ENCODE measurements at places on chromosomes 11 and 22. TPM values are rescaled to one million over a fixed set of nuclear protein-coding genes. Genes with fewer than 3 reads are reported as not detected.

SSH3 gene
- total RNA-seq, result 23.4 TPM

CLMP gene
- 0.46 TPM for total RNA-seq

RASGRP2 gene
- total RNA-seq, result 2.1 TPM

INS gene
- total RNA-seq, result 13,046 TPM

SUSD2 gene
- 4.0 TPM for total RNA-seq

DGAT2 gene
- total RNA-seq, result 10.2 TPM

KCNA4 gene
- total RNA-seq, result not detected

OR10A2 gene
- total RNA-seq, result not detected

TBX10 gene
- not detected for total RNA-seq

ARHGAP8 gene
- total RNA-seq, result 11.8 TPM

OR10D3 gene
- total RNA-seq, result not detected

DNA sequence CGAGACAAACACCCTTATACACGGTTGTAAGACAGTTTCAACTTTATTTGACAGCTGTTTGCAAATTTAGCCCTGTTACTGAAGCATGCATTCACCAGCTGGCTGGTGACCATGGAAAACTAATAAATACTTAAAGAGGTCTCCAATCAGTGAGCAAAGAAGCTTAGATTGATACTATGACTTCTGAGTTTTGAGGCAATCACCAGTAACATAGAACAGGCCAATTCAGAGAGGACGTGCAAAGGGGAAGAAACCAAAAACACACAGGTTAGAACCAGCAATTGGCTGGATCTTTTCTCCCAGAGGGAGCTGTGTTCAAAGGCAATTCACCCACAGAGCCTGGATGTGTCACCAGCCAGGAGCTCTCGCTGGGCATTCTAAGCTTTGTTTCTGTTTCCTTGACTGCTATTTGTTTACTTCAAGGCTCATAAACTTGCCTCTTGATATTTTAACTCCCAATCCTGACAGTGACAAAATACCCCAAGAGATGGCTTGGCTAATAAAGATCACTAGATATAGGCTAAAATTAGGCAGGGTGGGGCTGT lies 113.6 kb upstream of the MTMR2 start:
- H3K36me3 ChIP-seq, result no peaks in the 10 kb centered on the region
- no peak overlapping the region for H3K4me3 ChIP-seq
- H3K4me1 ChIP-seq, result no peaks in the 10 kb centered on the region
- H3K27ac ChIP-seq, result no peak overlapping the region

DNA sequence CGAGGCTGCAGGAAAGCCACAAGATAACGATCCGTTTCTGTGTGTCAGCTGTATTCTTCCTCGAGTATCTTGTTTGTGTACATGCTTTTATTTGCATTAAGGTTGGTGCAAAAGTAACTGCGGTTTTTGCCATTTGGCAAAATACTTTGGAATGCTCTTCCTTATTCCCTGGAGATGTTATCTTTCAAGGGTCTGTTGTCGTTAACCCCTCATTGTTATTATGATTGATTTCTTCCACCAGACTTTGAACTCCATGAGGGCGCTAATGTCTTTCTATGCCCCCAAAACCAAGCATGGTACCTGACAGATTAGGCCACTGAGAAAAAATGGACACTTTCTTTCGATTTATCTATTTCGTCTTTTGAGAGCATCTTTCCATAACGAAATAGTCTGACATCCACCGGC lies 563 bp upstream of the PSMA1 start:
- no peak for DNase-seq
- H3K27me3 ChIP-seq, result no peaks in the 10 kb centered on the region
- H3K36me3 ChIP-seq, result peaks cover 4% of the 10 kb centered on the region
- H3K4me1 ChIP-seq, result peaks cover 5% of the 10 kb centered on the region
- peak overlapping the region; percentile 54 for H3K4me3 ChIP-seq
- peak overlapping the region; percentile 59 for H3K27ac ChIP-seq

DNA sequence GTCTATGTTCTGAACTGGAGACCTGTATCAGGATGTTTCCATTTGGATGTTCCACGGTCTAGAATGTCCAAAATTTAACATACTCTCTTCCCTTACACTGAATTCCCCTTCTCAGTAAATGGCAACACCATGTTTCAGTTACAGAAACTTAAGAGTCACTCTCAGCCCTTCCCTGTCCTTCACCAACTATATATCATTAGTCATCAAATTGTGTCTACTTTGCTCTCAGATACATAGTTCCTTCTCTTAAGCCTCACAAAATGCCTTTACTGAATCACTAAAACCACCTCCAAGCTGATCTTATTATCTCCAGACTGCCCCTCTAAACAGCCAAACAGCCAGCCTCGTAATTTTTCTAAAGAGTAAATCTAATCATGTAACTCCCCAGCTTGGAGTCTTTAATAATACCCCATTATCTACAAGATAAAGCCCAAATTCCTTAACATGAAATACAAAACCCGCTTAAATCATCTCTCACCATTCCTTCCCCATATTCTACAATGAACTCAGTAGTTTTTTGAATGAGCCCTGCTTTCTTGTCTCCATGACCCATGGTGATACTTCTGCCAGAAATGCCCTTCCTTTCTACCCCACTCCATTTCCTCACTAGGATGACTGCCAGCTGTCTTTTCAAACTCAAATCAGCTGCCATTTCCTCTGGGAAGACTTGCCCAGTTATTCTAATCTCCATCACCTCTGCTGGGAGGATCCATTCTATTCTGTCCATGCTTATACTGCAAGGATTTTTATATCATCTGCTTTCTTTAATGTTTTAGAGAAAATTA lies 102.7 kb upstream of the ARHGAP42 start:
- H3K4me1 ChIP-seq, result no peaks in the 10 kb centered on the region
- no peaks in the 10 kb centered on the region for H3K27me3 ChIP-seq
- H3K36me3 ChIP-seq, result no peaks in the 10 kb centered on the region

- no peak within 1 kb of the TSS for H3K4me3 ChIP-seq
- peaks cover 18% of the 10 kb centered on the region for H3K27me3 ChIP-seq
- H3K4me1 ChIP-seq, result peaks cover 8% of the 10 kb centered on the region
- H3K27ac ChIP-seq, result no peak within 1 kb of the TSS
These were observed at the start of gene SHISA8 for GRCh38 chr22:41915035-41915785. Gene SHISA8 (minus strand): TSS chr22:41915074. CDS start chr22:41914667, 407 bp downstream.

DNA sequence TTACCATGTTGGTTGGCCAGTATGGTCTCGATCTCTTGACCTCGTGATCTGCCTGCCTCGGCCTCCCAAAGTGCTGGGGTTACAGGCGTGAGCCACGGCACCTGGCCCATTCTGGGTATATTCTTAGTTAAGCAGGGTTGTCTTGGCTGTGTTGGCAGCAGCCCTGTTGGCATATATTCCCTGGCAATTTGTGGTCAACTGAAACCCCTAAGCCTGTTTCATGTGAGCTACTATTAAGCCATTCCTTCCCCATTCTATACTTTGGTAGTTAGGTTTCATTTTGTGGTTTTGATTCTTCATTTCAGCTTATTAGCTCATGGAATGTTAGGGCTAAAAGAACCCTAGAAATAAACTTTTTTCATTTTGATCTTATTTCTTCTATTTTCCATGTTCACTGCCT lies 22.2 kb upstream of the IL18BP start:
- H3K36me3 ChIP-seq, result no peaks in the 10 kb centered on the region
- H3K4me3 ChIP-seq, result no peak overlapping the region
- H3K27me3 ChIP-seq, result no peaks in the 10 kb centered on the region
- H3K4me1 ChIP-seq, result no peaks in the 10 kb centered on the region
- no peak for DNase-seq
- no peak overlapping the region for H3K27ac ChIP-seq

DNA sequence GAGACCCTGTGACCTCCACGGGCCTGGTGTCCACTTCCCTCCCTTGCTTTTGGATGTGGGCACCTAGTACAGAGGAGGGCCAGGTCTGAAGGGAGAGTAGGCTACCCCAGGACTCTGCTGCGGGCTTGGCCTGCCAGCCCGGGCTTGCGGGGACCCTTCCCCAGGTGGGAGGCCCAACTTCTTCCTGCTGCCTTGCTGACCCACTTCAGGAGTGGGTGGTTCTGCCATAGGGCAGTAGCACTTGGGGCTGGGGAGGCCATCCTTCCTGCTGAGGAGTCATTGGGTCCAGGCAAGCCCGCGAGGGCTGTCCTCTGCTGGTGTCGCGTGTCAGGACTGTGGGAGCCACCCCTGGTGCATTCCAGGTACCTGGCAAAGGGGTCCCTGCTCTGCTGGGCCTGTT lies 1250.0 kb downstream of the BRD1 start:
- H3K4me1 ChIP-seq, result no peaks in the 10 kb centered on the region
- no peaks in the 10 kb centered on the region for H3K36me3 ChIP-seq

GRCh38 chr22:17396516-17396915 lies 27.3 kb downstream of the CECR2 start:
- no peak overlapping the region for H3K27ac ChIP-seq
- no peaks in the 10 kb centered on the region for H3K27me3 ChIP-seq
- H3K4me3 ChIP-seq, result no peak overlapping the region
- no peaks in the 10 kb centered on the region for H3K36me3 ChIP-seq
- no peaks in the 10 kb centered on the region for H3K4me1 ChIP-seq

DNA sequence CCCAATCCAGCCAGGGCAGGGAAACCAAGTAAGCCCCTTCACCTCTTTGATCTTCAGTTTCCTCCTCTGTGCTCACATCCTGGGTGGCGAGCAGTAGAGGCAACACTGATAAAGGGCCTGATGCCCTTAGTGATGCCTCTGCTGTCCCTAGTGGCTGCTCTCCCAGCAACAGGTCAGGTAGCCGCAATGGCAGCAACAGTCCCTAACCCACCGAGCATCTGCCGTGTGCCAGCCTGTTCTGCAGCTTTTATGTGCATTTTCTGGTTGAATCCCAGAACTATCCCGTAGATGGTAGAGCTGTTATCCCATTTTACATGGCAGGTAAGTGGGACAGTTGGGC lies 5.2 kb downstream of the SCYL1 start:
- DNase-seq, result no peak
- H3K27me3 ChIP-seq, result no peaks in the 10 kb centered on the region
- H3K27ac ChIP-seq, result no peak overlapping the region
- H3K4me1 ChIP-seq, result no peaks in the 10 kb centered on the region

DNA sequence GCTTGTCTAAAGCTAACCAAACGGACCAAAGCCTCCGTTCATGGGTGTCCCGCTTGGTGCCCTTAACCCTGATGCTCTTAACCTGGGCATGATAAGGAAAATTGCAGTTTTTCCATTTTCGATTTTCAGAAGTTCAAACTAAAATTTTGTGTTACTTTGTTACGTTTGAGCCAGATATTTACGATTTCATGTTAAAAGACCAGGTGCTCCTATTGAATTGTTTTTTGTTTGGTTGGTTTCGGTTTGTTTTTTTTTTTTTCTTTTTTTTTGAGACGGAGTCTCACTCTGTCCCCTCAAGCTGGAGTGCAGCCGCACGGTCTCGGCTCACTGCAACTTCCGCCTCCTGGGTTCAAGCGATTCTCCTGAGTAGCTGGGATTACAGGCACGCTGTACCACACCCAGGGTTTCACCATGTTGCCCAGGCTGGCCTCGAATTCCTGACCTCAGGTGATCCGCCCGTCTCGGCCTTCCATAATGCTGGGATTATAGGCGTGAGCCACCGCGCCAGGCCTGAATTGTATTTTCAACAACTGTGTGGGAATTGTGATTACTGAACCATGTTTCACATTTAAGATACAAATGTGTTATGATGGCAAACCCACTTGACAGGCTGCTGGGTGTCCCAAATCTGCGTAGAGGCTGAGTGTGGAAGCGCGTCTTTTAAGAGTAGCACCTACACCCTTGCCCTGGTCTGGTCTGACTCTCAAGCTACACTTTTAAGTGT lies 864 bp upstream of the USP28 start:
- H3K4me3 ChIP-seq, result peak overlapping the region; percentile 72
- no peaks in the 10 kb centered on the region for H3K36me3 ChIP-seq
- no peaks in the 10 kb centered on the region for H3K4me1 ChIP-seq
- no peaks in the 10 kb centered on the region for H3K27me3 ChIP-seq

GRCh38 chr22:23058063-23058462 lies 12.3 kb upstream of the GNAZ start:
- H3K4me1 ChIP-seq, result no peaks in the 10 kb centered on the region
- DNase-seq, result no peak
- no peaks in the 10 kb centered on the region for H3K36me3 ChIP-seq
- H3K27me3 ChIP-seq, result no peaks in the 10 kb centered on the region
- H3K4me3 ChIP-seq, result no peak overlapping the region

GRCh38 chr22:37497062-37497599 lies 10.9 kb upstream of the MFNG start:
- no peak overlapping the region for H3K27ac ChIP-seq
- H3K4me1 ChIP-seq, result peaks cover 26% of the 10 kb centered on the region
- H3K27me3 ChIP-seq, result no peaks in the 10 kb centered on the region
- H3K36me3 ChIP-seq, result no peaks in the 10 kb centered on the region
- DNase-seq, result no peak

- peaks cover 15% of the 10 kb centered on the region for H3K4me1 ChIP-seq
- H3K27me3 ChIP-seq, result no peaks in the 10 kb centered on the region
- DNase-seq, result peak; percentile 76
- no peak overlapping the region for H3K4me3 ChIP-seq
- peak overlapping the region; percentile 46 for H3K27ac ChIP-seq
These were observed 57.8 kb downstream of the PPFIBP2 start for GRCh38 chr11:7571640-7572000.

GRCh38 chr11:37474889-37475288 lies 876.9 kb upstream of the RAG2 start:
- H3K36me3 ChIP-seq, result no peaks in the 10 kb centered on the region
- no peaks in the 10 kb centered on the region for H3K27me3 ChIP-seq

GRCh38 chr22:30495041-30495784 lies 10.3 kb downstream of the SEC14L4 start:
- no peaks in the 10 kb centered on the region for H3K36me3 ChIP-seq
- no peak overlapping the region for H3K4me3 ChIP-seq
- H3K27me3 ChIP-seq, result no peaks in the 10 kb centered on the region
- no peak overlapping the region for H3K27ac ChIP-seq

GRCh38 chr22:20834206-20834605 lies 24.4 kb downstream of the PI4KA start:
- no peak overlapping the region for H3K27ac ChIP-seq
- no peaks in the 10 kb centered on the region for H3K4me1 ChIP-seq
- H3K36me3 ChIP-seq, result no peaks in the 10 kb centered on the region
- no peak for DNase-seq
- no peak overlapping the region for H3K4me3 ChIP-seq

DNA sequence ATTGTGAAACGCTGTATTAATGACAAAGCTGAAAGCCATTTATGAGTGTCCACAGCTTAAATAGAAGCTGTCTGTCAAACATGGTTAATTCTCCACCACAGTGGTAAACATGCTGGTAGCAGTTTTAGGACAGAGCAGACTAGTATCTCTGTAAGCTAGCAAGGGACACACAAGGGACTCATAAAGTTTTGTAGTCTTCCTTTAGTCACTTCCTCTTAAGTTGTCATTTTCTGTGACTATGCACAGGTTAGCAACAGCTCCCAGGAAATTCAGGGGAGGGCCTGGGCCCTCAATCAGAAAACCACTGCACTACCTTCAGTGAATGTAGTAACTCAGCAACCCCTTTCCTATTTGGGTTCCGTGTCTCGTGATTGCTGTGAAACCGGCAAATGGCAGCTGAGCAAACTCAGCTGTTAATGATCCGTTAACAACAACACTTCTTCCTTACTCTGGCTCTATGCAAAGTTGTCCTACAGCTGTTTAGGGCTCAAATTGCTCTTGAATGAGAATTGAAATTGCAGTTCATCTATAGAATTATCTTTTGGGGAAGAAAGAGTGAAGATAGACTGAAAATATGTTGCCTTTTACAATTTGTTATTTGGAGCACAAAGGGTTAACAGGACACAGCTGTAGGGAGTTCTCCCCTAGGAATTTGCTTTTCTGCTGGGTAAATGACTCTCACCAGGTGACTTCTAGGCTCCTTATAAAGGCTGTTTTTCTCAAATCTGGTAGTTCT lies at the start of gene MMP26:
MMP26 (plus strand) TSS at position 731 of the 736 bp plus-strand sequence.
- H3K4me1 ChIP-seq, result no peaks in the 10 kb centered on the region
- no peaks in the 10 kb centered on the region for H3K27me3 ChIP-seq
- DNase-seq, result no peak
- H3K4me3 ChIP-seq, result no peak within 1 kb of the TSS
- H3K27ac ChIP-seq, result no peak within 1 kb of the TSS

All from pancreas (tissue), 10 donors.